Motor neuron (in vitro differentiated cells): ENCODE measurements at places on chromosomes 3 and 15. TPM values are rescaled to one million over a fixed set of nuclear protein-coding genes. Genes with fewer than 3 reads are reported as not detected.

C3orf85 gene
- total RNA-seq = not detected in 2 replicates

ESYT3 gene
- 3.9 and 4.0 TPM in 2 replicates for total RNA-seq

DNA sequence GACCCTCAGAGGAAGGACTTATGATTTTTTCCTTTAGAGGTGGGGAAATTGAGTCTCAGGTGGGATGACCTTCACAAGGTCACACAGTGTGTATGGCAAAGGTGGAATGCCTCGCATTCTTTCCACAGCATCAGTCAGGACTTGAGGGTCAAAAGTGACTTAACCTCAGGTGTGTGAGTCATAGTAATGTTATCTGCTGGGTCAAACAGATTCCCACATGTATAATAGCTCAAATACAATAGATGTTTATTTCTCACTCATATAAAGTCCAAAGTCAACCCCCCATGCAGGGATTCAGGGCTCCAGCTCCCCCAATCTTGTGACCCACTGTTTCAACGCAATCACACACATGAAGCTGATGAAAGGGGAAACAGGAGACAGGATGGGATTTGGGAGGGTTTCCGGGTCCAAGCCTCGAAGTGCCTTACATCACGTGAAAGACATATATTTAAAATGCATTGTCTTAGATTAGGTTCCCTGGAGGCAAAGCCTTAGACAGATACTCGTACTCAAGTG lies 34.0 kb upstream of the CCDC174 start:
- ATAC-seq = no peak

DNA sequence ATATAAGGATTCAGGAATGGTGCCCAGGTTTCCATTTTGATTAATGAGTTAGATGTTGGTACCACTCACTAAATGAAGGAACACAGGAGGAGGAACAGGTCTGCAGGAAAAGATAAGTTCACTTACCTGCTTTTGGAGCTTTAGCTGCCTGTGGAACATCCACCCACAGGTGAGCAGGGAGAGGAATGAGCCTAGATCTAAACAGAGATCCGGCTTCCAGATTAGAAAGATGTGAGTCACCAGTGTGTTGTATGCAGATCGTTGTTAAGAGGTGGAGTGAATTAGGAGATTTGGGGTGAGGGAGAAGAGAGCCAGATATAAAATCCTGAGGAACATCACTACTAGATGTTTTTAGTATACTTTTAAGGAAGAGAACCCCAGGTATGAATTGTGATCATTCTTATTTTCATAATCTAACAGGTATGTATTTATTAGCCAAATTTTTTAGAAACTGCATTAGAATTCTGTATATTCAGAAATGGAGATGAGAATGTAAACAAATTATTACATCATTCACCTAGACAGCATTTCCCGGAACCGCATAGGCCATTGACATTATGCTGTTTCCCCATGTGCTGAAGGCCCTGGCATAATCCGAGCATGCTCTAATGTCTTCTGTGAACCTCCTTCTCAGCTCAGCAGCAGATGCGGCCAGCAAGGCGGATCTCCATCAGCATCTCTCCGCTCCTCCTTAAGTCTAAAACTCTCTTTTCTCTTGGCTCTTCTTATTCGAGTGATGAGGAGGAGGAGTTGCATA lies 118.2 kb downstream of the KLHL25 start:
- ATAC-seq = peak; percentile 33

GRCh38 chr3:106707347-106707746 lies 669.9 kb upstream of the CCDC54 start:
- ATAC-seq = no peak
